Stimulated activated CD4-positive, alpha-beta T cell treated with anti-CD3 and anti-CD28 coated beads, Interleukin-1b, Interleukin-23, amount 100 ng/mL, for 1 hour (primary cell): ENCODE measurements at places on chromosomes 7 and 10.

GRCh38 chr10:22456486-22456885, 111.2 kb downstream of the SPAG6 start:
- DNase-seq: no peak

DNA sequence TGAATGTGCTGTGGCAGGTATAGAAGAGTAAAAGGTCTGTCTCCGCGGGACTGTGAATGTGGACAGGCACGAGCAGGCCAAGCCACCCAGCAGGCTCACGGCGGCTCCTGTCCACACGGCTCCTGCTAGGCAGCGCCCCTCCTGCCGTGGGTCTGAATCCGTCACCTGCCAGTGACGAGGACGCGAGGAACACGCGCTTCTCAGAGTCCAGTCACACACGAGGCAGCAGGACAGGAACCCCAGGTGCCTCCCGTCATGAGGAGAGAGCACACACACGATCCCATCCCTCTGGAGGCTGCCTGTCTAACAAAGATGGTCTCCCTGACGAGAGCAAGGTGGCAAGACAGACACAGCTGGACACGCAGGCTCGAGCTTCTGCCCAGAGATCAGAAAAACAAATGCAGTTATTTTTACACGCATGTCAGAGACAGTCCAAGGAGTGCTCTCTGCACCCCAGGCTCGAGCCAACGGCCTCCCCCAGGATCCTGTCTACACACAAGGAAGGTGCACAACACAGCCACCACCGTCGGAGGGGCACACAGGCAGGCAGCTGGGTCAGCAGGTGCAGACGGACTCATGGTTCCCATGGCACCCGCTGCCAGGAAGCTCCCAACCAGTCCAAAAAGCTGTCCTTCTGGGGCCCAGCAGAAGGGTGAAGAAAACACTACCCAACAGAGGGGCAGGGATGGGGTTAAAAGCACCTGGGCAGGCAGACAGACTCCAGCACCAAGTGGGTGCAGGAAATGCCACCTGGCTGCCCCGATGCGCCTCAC, 103.2 kb downstream of the MAD1L1 start:
- no peak for DNase-seq

- no peak for DNase-seq
Observed at GRCh38 chr10:33886299-33886698, 551.8 kb upstream of the NRP1 start.

DNA sequence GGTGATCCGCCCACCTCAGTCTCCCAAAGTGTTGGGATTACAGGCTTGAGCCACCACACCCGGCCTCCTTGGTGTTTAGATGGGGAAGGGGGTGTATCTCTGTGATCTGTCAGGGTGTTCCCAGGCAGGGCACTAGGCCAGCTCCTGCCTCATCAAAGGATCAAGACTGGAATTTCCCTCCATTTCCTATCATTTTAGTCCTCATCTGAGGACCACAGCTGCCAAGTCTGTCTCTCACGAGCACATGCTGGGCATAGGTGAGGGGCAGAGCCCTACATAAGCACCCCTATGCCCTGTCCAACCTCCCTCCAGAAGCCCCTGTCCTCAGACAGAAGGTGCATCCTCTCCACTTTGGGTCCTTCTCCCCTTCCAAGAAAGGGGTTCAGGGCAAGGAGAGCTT, 19.5 kb downstream of the TRIM56 start:
- DNase-seq: no peak

DNA sequence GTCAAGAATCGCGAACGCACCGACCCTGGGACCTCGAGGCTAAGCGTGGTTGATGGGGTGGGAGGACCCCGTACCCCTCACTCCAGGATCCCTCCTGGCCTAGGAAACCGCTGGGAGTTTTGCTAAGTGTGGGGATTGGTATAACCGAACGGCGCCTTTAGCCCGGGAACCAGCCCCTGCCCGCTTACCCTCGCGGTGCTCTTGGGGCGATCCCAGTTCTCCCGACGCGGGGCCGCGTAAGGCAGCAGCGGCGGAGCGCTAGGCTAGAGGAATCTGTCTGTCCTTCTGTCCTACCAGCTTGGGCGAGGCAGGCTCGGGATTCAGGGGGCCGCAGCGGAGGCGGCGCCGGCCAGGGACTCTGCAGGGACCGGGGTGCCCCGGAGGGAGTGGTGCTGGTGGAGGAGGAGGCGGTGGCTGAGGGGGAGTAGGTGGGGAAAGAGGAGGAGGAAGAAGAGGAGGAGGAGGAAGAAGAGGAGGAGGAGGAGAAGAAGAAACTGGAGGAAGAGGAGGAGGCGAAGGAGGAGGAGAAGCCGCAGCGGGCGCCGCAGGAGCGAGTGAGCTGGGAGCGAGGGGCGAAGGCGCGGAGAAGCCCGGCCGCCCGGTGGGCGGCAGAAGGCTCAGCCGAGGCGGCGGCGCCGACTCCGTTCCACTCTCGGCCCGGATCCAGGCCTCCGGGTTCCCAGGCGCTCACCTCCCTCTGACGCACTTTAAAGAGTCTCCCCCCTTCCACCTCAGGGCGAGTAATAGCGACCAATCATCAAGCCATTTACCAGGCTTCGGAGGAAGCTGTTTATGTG, 439 bp upstream of the EMX2 start:
- no peak for DNase-seq

- no peak for DNase-seq
Observed at GRCh38 chr7:29442146-29442545, 121.5 kb upstream of the PRR15 start.

DNA sequence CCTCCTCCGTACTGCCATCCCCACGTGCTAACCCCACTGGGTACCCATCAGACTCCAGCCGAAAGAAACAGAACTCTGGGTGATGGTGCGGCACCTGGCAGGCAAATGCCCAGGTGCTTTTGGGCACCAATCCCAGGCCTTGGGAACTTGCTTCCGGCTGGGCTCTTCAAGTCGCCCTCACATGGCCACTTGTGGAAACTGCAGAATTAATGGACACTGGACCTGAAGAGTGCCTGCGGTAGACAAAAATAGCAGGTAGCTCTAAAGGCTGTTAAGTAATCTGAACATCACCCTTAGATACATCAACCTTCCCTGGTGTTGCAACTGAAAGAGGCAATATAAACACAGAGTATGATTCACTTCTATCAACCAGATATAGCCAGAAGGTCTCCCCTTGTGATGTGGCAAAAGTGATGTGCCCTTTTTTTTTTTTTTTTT, 644.4 kb downstream of the GRM8 start:
- DNase-seq: no peak

- DNase-seq: no peak
Observed at GRCh38 chr10:104199567-104199966, 32.6 kb downstream of the CFAP43 start.

DNA sequence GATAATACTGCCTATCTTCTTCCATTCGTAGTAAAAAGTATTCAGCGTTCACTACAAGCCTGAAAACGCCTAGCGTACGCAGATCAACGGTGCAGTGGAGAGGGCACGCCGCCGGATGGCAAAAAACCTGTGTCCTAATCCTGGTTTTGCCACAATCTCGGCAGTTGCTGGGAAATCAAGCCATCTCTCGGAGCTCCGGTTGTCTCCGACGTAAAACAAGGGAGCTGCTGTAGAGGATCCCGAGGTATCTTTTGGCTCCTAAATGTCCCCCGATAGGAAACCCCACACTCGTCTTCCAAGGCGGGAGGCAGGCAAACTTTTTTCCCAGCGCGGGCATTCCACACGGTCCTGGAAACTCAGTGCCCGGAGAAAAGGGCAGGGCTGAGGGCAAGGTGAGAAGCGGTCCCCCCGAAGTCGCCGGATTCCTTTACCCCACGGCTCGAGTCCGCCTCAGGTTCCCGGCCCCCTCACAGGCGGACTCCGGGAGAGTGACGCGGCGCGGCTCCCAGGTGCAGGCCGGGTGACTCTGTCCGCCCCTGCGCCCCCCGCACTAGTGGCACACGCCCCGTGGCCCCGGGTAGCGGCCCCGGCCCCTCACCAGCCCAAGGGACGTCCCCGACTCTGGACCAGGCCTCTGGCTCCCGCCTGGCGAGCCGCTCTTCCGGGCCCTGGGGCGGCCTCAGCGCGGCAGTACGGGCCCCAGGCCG, 649 bp downstream of the IDE start:
- no peak for DNase-seq

DNA sequence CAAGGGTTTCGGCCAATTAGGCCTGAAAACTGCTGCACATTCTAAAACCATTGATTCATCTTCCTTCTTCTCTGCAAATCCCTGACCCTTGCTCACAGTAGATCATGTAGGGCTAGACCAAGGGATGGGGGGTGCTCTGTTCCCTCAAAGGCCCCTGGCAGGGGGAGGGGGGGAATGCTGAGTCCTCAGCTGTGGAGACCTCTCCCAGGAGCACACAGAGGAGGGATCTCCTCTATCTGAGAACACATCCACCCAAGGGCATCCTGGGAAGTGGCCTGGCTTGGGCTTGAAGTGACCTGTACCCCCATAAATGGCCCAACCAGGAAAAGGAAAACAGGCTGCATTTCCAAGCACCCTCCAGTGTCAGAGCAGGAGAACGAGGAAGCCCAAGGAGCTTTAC, 1.0 kb upstream of the CDHR1 start:
- DNase-seq: no peak

DNA sequence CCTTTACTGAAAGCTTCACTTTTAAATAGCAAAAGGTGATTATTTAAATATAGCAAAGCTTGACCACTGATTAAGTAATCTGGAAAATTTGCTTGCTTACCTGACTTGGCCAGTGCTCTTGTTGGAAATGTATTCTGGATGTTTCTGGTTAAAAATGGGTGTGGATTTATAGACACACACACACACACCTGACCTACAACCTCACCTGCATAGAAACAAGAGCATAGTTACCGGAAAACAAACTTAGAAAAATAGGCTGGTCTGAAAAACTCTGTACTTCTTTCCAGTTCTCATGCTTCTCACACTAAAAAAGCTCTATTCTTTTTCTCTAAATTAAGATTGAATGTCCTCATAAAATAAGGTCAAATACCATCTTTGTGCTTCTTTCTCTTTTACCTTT, at the start of gene AGR3:
Gene AGR3, minus strand, starts transcription at position 140 of the 400 bp plus-strand sequence. CDS start 3,365 bp downstream, outside the sequence.
- DNase-seq: no peak

- DNase-seq: no peak
Observed at GRCh38 chr10:23358357-23358756, 13.8 kb upstream of the C10orf67 start.

DNA sequence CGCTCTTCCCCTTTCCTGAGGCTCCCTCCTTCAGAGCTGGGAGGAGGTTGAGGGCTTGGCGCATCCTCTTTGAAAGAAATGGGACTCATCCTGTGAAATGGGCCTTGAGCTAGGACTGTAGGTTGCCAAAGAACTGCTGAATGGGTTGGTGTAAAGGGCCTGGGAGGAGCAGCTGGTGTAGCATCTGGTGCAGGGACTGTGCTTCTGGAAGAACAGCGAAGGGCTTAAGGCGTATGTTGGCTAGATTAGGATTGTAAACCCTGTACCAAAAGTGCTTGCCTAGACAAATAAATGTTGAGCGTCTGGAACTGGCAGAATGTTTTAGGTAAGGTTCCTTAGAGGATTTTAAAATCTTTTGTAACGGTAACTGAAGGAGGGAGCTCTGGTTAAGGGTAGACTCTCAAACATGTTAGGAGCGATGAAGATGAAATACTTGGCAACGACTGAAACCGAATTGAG, 563 bp downstream of the STAM start:
- DNase-seq: no peak
